ENCODE measurements at places on chromosomes 7 and 10. TPM values are rescaled to one million over a fixed set of nuclear protein-coding genes. Genes with fewer than 3 reads are reported as not detected.

The TCAF2 gene
- total RNA-seq: 0.75 TPM

The FBXL13 gene
- 0.83 TPM for total RNA-seq

The TNRC18 gene
- 39.4 TPM for total RNA-seq

The HOGA1 gene
- 1.7 TPM for total RNA-seq

The MYH16 gene
- 0.81 TPM for total RNA-seq

The SLC29A4 gene
- 15.9 TPM for total RNA-seq

The GPR26 gene
- not detected for total RNA-seq

The IQUB gene
- total RNA-seq: not detected

The HGF gene
- not detected for total RNA-seq

The PTPRZ1 gene
- total RNA-seq: not detected

The SGCE gene
- total RNA-seq: 56.0 TPM

The GPER1 gene
- total RNA-seq: 0.86 TPM

Measured in A549 treated with ZK216348 at 1 μM for 4 hours (cell line).